ENCODE measurements at places on chromosomes 13 and 19.

GRCh38 chr13:77930430-77930829, 11.8 kb upstream of the EDNRB start:
- DNase-seq = no peak

DNA sequence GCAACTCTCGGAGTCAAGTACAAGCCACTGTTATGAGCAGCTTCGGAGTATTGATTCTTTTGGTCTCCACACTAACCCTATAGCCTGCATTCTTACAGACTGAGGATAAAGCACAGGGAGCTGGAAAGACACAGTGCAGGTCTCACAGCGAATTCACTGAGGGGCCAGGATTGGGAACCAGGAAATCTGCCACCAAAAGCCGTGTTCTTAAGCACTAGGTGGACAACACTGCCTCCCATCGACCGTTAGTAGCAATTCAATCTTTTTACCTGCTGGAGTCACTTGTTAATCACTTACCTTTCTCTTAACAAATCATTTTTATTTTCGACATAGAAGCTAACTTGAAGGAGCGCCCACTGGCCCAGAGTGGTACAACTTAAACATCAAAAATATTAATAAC, 6.3 kb downstream of the PMIS2 start:
- peak; percentile 28 for DNase-seq

DNA sequence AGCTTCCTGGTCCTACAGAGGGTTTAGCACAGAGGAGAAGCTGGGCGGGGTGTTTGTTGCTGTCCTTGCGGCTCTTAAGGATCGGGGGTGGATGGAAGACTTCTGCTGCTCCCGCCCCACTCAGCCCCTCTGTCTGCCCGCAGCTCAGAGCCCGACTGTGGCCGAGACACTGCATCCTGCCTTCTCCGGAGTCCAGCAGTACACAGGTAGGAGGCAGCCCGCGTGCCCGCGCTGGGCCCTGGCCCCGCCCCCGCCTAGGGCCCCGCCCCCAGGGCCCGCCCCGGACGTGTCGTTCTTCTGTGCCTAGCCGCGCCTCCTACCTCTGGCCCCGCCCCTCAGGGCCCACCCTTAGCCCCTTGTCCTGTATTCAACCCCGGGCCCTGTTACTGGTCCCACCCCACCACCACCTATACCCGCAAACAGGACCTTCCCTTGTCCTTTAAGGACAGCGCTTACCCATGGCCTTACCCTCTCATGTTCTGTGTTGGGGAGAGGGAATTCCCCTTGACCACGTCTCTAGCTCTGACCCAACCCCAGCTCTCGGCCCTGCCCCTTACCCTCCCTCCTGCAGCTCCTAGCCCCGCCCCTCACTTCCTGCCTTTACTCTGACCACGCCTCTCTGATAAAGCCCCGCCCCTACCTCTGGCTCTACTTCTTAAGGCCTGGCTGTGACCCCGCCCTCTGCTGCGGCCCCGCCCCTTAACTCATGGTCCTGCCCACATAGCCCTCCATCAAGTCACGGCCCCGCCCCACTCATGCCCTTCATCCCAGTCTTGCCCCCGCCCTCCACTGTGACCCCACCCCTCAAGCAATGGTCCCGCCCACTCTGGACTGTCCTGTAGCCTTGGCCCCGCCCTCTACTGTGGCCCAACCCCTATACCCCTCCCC, 60.5 kb downstream of the CELF5 start:
- peak; percentile 69 for DNase-seq

DNA sequence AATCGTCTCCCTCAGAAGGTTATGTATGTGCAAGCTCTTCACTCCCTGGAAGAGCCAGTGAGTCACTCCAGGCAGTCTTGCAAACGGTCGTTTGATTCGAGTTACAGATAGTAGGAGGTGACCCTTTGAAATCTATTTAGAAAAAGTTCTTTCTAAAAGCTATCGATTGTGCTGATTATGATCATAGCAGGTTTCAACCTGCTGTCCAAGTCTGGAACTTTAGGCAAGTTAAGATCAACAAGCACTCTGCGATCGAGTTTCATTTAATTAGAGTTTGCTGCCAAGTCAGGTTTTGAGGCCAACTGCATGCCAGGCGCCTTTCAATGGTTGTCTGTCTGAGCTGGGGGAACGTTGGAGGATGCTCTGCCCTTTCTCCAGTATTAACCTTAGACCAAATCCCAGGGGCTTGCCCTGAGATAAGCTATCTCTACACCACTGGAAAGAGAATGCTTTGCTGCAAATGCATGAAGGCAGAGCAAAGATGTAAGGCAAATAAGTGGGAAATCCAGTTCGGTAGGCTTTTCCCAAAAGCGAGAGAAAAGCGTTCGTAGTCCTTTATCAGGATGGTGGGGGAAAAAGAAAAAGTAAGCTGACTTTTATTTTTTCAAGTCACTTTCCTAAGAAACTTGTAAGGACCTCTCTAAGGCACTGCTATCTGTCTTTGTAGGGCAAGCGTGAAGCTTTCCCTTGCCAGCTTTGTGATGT, 287.5 kb downstream of the ATP8A2 start:
- no peak for DNase-seq

DNA sequence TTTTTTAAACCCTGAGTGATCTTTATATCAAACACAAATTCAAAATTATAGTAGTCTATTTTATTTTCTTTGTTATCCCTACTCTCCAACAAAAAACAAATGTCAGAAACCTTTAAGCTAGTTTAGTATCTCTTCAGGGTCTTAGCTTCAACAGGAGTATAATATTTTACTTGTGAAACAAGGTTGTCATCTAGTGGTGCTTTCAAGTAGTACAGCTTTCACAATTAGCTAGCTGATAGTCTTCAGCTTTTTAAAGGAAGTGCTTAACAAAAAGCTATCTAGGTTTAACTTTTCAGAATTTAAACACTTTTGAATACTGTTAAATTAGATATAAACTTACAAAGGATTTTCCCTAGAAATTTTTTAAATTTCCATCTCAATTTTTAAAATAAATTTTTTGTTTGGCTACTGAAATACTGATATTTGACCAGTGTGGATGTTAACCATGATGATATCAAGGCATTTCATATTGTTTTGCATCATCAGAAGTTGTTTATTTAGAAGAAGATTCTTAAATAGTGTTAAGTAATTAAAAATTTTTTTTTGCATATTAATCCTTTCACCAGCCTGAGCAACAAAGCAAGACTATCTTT, 34.2 kb downstream of the TDRD3 start:
- DNase-seq = no peak

- DNase-seq = no peak
These were observed 729.9 kb downstream of the DACH1 start for GRCh38 chr13:71137101-71137500.

DNA sequence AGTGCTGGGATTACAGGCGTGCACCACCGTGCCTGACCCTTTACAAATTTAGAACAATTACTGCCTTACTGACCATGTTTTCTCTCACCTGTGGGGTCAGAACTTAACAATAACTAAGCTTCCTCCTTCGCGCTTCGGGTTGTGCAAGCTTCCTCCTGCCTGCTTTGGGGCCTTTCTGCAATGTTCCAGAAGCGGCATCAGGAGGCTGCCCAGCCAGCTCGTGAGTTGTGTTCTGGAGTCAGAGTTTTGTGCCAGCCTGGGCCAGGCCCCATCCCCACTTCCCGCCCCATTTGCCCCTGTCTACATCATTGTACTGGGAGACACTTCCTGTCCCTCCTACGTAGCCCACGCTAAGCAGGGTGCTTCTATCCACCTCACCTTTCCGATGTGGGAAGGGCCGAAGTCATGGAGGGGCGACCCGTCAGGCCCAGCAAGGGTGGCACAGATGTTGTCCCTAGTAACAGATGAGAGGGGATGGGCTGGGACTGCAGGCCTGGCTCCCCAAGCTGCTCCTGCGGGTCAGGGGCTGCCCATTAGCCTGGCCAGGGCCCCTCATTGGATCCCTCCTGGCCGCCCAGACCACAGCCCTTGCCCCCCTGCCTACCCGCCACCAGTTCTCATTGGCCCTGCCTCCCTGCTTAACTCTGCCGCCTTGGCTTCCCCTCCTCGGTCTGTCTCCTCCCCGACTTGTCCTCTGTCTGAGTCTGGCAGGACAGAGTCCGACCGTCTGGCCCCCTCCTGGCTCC, 13.4 kb downstream of the UHRF1 start:
- no peak for DNase-seq

- DNase-seq = no peak
These were observed 184.2 kb downstream of the PTPRS start for GRCh38 chr19:5156231-5156986.
